ENCODE measurements at places on chromosomes 16 and 17. TPM values are rescaled to one million over a fixed set of nuclear protein-coding genes. Genes with fewer than 3 reads are reported as not detected.
A peak's percentile ranks its signal among the peaks of the same experiment; 100 is the strongest.

- no peaks in the 10 kb centered on the region for H3K36me3 ChIP-seq
- H3K27me3 ChIP-seq, result no peaks in the 10 kb centered on the region
- no peak overlapping the region for H3K4me3 ChIP-seq
- no peak overlapping the region for H3K27ac ChIP-seq
- no peaks in the 10 kb centered on the region for H3K4me1 ChIP-seq
These were observed 11.3 kb upstream of the MLLT6 start for GRCh38 chr17:38693700-38694329.

DNA sequence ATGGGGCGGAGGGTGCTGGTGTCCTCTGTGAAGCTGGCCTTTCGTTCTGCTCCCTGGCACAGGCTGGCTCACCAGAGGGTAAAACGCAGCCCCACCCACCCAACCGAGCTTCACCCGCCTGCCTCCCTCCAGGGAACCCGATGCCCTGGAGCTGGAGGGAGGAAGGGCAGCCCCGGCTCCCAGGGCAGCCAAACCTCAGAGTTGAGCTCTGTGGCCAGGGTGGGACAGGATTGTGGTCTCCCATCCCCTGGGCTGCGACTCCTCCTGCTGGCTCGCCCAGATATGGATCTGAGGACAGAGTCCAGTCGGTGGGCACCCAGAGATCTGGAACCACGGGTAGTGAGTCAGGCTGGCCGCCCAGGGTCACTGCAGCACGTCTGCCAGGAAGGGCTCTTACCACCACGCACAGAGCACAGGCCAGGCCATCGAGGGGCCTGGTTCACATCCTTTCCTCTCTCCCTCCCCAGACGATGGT is 42.6 kb upstream of the CHMP6 start:
- H3K27ac ChIP-seq, result no peak overlapping the region
- H3K4me1 ChIP-seq, result no peaks in the 10 kb centered on the region
- no peaks in the 10 kb centered on the region for H3K27me3 ChIP-seq
- peak; percentile 43 for DNase-seq

DNA sequence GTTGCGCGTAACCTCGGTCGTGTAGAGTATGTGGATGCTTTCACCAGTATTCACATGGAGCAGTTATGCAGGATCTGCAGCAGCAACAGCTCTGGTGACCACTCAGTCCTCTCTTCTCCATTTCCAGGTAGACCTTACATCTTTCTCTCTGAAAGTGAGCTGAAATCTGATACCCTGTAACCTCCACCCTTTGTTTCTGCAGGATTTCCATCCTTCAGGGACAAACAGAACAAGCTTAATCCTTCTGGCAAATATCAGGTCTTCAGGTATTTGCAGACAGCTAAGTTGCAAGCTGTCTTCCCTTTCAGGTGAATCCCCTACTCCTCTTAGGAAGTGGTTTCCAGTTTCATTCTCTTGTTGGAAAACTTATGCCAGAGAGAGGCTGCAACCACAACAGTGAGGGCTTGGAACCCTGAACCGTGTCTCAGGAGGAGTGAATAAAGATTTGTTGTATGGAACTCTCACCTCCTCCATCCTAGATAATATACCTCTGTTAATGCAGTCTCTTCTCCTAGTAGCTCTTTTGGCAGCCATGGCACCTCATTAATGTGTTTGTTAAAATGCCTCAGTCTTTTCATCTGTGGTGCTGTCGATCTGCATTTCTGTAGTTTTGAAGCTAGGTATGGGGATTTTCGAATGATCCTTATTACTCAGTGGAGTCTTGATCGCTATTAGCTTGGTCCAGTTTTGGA is 172.5 kb downstream of the PRKCA start:
- no peaks in the 10 kb centered on the region for H3K36me3 ChIP-seq
- no peak for DNase-seq
- no peaks in the 10 kb centered on the region for H3K4me1 ChIP-seq
- no peak overlapping the region for H3K4me3 ChIP-seq
- H3K27ac ChIP-seq, result no peak overlapping the region

C17orf78 gene
- total RNA-seq, result not detected

CTRB2 gene
- total RNA-seq, result 39,221 TPM

DNA sequence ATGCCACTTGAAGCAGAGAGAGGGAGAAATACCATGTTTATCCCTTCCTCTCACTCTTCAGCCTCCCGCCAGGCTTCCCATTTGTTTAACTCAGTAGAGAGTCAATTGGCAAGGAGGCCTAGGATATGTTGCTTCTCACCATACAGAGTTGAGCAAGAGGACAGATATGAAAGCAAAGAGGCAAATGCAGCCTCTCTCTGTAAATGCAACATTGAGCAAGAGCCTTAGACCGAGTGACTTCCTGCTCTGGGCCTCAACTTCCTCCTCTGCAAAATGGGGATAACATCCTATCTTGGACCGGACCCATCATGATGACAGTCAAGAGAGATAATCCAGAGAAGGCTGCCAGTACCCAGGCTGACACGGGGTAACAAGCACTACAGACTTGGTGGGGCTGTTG is 36.8 kb downstream of the SOCS1 start:
- DNase-seq, result no peak
- no peak overlapping the region for H3K4me3 ChIP-seq
- no peaks in the 10 kb centered on the region for H3K27me3 ChIP-seq
- no peaks in the 10 kb centered on the region for H3K36me3 ChIP-seq
- no peak overlapping the region for H3K27ac ChIP-seq

- no peak overlapping the region for H3K4me3 ChIP-seq
- no peaks in the 10 kb centered on the region for H3K36me3 ChIP-seq
- DNase-seq, result no peak
- H3K27me3 ChIP-seq, result peaks cover 6% of the 10 kb centered on the region
- no peak overlapping the region for H3K27ac ChIP-seq
These were observed 7.4 kb upstream of the OR1A2 start for GRCh38 chr17:3189961-3190360.

DNA sequence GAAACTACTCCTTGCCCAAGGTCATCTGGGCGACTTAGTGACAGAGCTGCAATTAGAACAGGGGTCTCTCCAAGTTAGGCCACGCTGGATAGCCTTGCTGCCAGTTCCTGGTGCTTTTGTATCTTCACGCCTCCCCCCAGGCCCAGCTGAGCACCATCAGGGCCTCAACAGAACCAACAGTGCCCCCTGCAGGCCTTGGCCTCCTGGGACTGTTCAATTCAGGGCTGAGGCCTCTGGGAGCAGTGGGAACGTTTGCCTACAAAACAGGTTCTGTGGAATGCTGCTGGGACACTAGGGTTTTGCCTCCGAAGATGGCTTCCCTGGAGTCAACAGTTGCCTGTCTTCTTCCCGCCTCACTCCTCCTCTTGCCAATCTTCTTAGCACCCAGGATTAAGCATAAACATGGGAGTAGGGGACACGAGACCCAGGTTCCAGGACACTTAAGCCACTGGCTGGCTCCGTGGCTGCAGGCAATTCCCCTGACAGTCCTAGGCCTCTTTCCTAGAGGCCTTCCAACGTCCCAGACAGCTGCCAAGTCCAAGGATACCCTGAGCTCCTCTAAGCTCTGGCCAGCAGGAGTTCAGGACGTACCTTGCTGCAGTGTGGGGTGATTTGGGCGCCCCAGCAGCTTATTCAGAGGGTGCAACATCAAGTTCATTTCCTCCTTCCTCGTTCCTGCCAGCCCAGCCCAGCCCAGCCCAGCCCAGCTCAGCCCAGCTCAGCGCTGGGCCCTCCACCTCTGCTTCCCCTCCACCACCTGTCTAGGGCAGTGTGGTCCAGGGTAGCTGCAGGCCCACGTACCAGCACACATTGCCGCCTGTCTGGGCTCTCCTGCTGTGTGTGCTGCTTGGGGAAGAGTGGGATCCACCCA is 246.6 kb upstream of the RPL38 start:
- peak; percentile 89 for DNase-seq
- H3K4me3 ChIP-seq, result no peak overlapping the region
- no peak overlapping the region for H3K27ac ChIP-seq
- H3K4me1 ChIP-seq, result no peaks in the 10 kb centered on the region

DNA sequence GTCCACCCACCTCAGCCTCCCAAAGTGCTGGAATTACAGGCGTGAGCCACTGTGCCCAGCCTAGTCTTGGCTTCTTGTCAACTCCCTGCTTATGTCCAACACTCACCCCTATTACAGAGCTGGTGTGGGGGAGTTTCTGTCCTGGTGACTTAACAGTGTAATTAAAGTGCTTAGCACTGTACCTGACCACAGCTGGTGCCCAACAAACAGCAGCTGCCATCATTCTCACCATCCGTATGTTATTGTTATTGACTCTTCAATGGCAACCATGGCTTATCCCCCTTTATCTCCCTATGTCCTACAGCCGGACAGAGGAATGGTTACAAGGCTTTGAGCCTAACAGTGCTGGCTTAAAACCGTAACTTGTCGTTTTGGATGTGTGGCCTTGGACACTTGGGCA is 17.0 kb upstream of the BRCA1 start:
- no peaks in the 10 kb centered on the region for H3K36me3 ChIP-seq
- DNase-seq, result peak; percentile 37
- no peaks in the 10 kb centered on the region for H3K27me3 ChIP-seq

- H3K4me1 ChIP-seq, result peaks cover 4% of the 10 kb centered on the region
- DNase-seq, result peak; percentile 55
- no peak overlapping the region for H3K27ac ChIP-seq
These were observed 1.8 kb upstream of the TMEM88 start for GRCh38 chr17:7852919-7853690.

LGALS3BP gene
- 132 TPM for total RNA-seq

AGRP gene
- not detected for total RNA-seq

KRT16 gene
- not detected for total RNA-seq

SOX8 gene
- total RNA-seq, result 0.88 TPM

OVCA2 gene
- total RNA-seq, result 17.6 TPM

DNA sequence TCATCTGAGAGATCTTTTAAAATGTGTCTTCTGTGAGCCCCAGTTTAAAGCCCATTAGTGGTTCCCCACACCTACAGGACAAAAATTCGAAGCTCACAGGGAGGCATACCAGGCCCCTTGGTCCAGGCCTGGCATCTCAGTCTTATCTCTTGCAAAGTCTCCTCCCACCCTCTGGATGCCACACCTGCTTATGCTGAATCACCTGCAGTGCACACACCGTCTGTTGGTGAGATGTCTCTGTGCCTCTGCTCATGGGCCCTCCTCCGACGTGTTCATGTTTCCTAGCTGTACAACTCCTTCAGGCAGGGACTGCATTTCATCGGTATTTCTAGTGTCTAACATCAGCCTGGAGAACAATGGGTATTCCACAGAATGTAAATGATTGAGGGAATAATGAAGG is 41.6 kb downstream of the RNF157 start:
- no peaks in the 10 kb centered on the region for H3K4me1 ChIP-seq
- H3K27me3 ChIP-seq, result no peaks in the 10 kb centered on the region
- H3K36me3 ChIP-seq, result no peaks in the 10 kb centered on the region
- H3K27ac ChIP-seq, result no peak overlapping the region
- H3K4me3 ChIP-seq, result no peak overlapping the region

DNA sequence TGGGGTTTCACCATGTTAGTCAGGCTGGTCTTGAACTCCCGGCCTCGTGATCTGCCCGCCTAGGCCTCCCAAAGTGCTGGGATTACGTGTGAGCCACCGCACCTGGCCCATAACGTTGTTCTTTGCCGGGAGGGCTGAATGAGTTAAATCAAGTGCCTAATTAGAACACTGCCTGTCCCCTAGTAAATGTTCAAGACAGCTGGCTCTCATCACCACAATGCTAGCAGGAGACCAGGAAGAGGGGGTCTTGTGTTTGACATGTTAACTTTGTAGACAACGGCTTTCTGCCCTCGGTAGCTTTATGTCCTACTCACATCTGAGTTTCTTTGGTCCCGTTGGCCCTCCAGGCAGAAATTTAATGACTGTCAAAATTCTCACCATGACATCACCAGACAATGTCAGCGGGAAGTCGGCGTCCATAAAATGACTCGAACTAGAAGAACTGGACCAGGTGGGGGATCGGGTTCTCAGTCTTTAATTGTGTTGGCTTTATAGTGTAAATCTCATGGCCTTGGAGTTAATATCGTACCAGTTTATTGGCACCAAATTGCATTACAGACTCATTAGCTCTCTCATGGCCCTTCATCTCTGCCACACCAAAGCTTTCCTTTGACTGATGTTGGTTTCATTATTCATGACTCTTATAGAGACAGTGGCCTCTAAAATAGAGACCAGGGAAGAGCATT is 11.4 kb upstream of the ITPRIPL2 start:
- H3K4me3 ChIP-seq, result no peak overlapping the region
- no peaks in the 10 kb centered on the region for H3K27me3 ChIP-seq
- no peaks in the 10 kb centered on the region for H3K4me1 ChIP-seq
- DNase-seq, result no peak

- peak overlapping the region; percentile 96 for H3K27ac ChIP-seq
- peak overlapping the region; percentile 84 for H3K4me3 ChIP-seq
- peak; percentile 57 for DNase-seq
- peaks cover 34% of the 10 kb centered on the region for H3K36me3 ChIP-seq
- H3K27me3 ChIP-seq, result no peaks in the 10 kb centered on the region
- H3K4me1 ChIP-seq, result peaks cover 17% of the 10 kb centered on the region
These were observed 527 bp downstream of the EIF5A start for GRCh38 chr17:7307686-7308624.

DNA sequence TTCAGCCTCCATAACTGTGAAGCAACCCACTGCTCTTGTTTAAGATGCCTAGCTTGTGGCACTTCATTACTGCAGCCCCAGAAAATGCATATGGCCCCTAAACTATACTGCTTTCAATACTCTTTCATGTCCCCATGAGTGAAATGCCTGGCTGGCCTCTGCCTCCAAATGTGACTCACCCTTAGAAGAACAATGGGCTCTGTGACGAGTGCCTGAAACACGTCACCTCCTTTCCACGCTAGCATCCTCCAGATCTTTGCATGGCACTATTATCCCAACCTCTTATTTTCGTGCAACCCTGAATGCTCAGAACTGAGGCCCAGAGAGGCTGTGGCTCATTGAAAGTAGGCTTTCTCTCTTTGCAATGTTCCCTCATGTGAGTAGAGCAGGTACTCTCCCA is 233.1 kb downstream of the CBLN1 start:
- H3K4me3 ChIP-seq, result no peak overlapping the region
- H3K27me3 ChIP-seq, result no peaks in the 10 kb centered on the region
- no peaks in the 10 kb centered on the region for H3K4me1 ChIP-seq

DNA sequence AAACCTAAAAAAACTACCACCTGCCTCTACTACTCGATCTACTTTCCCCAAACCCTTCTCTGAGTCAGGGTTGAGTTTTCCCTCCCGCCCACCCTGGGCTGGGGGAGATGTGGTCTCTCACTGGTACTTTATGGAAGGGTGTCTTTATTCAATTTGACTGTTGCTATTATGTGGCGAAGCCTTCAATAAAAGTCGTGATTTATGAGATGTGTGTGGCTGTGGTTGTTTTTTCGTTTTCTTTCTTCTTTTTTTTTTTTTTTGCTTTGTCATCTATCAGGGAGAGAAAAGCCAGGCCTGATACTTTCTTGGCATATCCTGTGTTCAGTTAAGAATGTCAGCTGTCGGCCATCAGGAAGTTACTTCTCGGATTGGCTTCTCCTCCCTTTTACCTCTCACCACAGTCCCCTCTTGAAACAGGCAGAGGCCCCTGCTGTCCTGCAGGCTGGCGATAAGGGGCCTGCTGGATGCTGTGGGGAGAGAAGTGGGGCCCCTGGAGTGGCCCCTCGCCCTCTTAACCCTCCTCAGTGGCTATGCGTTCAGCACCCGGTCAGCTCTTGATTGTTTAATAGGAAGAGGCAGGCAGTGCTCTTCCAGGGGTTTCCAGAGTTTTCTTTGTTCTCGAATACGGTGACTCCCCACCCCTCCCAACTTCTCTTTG is 123.0 kb downstream of the MSI2 start:
- H3K36me3 ChIP-seq, result no peaks in the 10 kb centered on the region
- H3K4me3 ChIP-seq, result no peak overlapping the region
- H3K4me1 ChIP-seq, result peaks cover 4% of the 10 kb centered on the region
- peak overlapping the region; percentile 54 for H3K27ac ChIP-seq
- H3K27me3 ChIP-seq, result no peaks in the 10 kb centered on the region
- DNase-seq, result no peak

Data from pancreas (tissue), 10 donors.